ENCODE measurements at places on chromosomes 16 and 17.

DNA sequence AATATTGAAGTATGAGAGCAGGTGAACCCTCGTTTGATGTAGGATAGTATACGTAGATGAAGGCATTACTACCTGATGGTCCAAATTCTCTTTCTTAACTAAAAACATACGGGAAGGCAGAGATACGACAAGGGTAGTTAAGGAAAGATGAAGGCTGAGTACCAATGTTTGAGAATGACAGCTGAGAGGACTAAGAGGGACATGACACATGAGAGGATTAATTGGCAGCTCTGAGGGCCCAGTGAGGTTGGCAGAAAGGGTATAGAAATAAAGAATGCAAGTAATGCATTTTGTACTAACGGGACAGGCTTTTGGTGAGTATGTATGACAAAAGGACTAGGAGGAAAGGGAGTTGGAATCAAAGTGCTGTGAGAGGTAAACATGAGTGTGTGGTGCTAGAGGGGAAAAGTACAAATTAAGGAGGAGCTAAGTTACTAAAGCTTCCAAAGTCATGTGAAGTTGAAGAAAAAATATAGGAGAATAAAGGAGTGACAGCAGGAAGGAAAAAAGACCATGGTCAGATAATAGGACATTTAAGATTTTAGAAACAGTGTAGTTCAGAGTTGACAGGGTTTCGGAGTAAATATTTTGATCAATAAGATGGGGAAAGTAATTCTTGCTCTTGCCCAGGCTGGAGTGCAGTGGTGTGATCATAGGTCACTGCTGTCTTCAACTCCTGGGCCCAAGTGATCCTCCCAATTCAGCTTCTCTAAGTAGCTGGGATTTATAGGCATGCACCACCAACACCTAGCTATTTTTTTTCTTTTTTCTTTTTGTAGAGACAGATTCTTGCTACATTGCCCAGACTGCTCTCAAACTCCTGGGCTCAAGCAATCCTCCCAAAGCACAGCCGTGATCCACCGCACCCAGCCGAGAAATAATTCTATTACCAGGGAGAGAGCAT lies 43.1 kb upstream of the ITGA2B start:
- no peak for DNase-seq

- DNase-seq: no peak
These were observed 35.6 kb downstream of the PRKCA start for GRCh38 chr17:66337866-66338485.

DNA sequence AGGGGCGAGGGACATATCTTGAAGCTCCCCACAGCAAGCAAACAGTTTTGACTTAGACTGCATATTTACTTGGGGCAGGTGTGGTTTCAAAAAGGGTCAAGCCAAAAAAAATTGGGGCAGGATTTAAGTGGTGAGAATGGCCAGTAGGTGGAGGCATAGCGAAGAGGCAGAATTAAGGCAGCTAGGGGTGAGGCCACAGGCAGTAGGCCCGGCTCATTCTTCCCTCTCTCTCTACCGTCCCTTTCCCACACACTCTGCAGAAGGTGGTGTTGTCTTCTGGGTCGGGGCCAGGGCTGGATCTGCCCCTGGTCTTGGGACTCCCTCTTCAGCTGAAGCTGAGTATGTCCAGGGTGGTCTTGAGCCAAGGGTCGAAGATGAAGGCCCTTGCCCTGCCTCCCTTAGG lies 2.6 kb downstream of the SHBG start:
- peak; percentile 80 for DNase-seq

GRCh38 chr16:84513123-84513522 lies 8.7 kb upstream of the MEAK7 start:
- DNase-seq: no peak

- no peak for DNase-seq
These were observed 38.4 kb downstream of the HNF1B start for GRCh38 chr17:37706446-37706845.

DNA sequence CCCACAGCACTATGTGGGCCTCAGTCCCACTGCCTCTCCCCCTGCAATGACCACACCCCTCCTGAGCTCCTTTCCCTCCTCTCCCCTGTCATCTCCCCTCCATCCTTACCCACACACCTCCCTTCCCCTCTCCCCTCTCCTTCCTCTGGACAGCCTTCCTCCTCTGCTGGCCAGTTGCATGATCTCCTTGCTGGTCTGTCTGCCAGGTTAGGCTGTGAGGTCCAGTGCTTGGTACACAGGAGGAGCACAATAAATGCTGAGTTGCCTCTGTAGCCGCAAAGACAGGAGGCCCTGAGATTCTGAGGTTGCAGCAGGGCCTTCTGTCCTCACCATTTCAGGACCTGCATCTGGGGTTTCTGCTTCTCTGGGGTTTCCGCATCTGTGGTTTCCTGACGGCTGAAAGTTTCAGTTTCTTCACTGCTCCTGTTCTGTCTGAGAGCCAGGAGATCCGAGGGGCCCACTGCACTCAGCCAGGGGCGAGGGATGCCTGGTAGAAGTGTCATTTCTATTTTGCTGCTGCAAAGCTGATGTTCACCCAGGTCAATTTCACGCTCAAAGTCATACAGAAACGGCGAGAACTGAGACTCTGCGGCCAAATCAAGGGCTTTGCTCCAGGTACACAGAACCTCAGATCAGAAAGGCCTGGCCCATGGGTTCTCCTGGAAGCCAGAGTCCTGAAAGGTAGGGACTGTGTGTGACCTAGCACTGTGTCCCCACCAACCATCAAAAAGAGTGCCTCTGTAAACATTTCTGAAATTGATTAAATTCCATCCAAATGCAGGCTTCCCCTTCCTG lies 4.6 kb upstream of the SLC12A3 start:
- no peak for DNase-seq

- DNase-seq: no peak
These were observed 8.2 kb downstream of the PRKCA start for GRCh38 chr17:66310528-66311148.

- no peak for DNase-seq
These were observed 52.6 kb downstream of the PGS1 start for GRCh38 chr17:78430892-78431691.

- DNase-seq: no peak
These were observed 409.4 kb upstream of the ERCC4 start for GRCh38 chr16:13510425-13511151.

DNA sequence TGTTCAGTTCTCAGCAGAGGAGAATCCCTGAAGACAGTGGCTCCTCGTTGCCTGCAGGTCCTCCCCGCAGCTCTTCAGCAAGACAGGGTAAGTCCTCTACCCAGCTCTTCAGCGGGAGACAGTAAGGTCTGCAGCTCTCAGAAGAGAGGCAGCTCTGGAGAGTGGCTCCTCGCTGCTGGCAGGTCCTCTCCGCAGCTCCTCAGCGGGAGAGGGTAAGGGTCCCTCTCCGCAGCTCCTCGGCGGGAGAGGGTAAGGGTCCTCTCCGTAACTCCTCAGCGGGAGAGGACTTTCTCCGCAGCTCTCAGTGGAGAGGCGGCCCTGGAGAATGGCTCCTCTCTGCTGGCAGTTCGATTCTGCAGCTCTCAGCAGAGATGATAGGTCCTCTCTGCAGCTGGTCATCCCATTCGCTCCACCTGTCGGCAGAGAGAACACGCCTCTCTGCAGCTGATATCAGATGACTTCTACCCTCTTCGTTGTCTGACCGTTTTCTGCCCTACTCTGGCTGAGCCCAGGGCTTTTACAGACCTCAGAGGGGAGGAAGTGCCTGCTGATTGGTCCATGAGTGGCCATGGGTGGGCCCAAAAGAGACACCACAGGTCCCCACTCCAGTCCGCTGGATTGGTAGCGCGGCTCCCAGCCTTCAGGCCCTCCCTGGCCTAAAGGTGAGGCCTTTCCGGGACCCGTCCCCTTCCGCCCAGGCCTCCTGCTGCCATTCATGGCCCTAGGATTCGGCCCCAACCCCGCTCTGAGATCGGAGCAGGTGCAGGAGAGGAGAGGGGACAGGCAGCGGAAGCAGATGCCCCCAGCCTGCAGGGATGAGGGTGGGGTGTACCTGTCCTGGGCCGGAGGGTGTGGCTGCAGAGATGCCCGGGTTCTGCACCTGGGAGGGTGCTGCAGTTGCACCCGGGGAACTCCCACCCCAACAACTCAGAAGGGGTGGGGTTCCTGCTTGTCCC lies 11.9 kb upstream of the SHCBP1 start:
- no peak for DNase-seq

GRCh38 chr17:11459861-11460331 lies 138.4 kb upstream of the DNAH9 start:
- DNase-seq: no peak

- DNase-seq: no peak
These were observed 221.4 kb upstream of the MAF start for GRCh38 chr16:79821911-79822310.

DNA sequence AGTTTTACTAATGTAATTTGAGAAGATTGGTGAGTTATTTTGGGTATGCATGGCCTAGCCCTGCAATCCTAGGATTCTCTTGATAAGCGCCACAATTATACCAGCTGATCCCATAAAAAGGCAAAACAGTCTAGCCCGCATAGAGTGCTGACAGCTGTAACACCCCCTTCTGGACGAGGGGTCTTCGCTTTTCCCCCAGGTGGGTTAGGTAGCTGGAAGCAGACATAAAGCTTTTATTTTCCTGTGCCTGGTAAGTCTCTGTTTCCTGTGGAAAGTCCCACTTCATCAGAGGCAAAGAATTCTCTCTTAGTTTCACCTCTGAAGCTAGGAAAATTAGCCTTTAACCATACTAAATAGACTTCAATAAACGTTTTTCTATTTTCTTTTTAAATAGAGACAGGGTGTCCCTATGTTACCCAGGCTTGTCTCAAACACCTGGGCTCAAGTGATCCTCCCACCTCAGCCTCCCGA lies 108.3 kb downstream of the YPEL2 start:
- DNase-seq: no peak

- DNase-seq: no peak
These were observed 156.4 kb downstream of the CMIP start for GRCh38 chr16:81601008-81601428.

DNA sequence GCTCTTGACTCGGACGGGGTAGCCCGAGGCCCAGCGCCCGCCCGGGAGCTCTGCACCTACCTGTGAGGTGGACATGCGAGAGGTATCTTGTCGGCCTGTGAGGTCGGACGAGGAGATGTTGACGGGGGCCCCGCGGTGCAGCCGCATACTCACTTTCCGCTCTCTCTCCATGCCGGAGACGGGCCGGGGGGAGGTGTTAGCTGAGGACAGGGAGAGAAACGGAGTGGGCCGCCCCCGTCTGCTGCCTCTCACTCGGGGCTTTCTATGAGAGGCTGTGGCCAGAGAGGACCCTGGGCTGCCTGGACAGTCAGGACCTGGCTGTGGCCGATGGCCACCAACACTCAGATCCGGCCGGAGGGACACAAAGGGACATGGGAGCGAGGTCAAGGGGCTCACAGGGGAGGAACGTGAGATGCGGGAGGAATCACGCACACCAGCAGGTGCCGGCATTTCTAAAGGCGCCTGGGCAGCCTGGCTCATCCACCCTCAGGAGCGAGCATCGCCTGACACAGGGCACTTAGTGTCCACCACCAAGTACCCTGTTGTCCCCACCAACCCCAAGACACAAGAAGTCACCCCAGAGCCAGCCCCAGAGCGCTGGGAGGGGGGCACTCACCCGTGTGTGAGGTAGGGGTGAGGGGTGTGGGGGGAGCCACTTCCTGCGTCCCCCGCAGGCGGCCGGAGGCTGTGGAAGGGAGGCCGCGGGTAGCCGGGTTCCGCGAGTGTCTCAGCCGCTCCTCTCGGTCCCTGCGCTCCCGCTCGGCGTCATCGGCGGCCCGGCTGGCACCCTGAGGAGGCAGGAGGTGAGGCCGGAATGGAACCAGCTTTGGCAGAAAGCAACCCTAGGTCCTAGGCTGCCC lies 20.2 kb downstream of the SLC16A3 start:
- no peak for DNase-seq

- no peak for DNase-seq
These were observed 10.1 kb downstream of the TK2 start for GRCh38 chr16:66539623-66540469.

DNA sequence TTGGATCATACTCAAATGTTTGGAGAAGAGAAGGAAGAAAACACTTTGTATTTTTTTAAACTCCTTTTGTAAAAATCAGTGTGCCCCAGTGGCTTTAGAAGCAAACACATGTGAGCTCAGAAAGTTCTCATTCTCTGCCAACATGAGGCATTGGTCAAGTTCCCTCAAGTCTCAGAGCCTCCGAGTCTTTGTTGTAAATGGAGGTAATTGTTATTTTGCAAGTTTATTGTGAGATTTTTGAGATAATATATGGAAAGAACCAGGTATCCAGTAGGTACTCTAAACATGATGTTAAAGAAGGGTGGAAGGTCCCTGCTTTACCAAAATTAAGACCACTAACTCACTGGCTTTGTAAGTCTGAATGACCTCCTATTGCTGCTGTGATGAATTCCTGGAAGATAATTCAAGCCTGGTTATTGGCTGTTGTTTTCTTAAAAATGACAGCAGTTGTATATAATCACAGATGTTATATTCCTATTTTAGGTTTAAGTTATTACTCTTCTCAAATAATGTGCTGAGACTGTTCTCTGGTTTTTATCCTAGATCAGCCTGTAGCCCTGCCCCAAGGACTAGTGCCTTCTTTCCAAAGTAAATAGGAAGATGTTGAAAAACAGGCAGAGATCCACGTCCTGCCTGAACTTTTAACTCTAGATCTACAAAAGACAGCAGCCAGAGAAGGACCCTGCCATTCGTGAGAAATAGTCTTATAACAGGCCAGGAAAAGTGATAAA lies 2.4 kb downstream of the HLF start:
- no peak for DNase-seq

GRCh38 chr17:51572115-51572514 lies 311.8 kb downstream of the UTP18 start:
- no peak for DNase-seq

- no peak for DNase-seq
These were observed 6.8 kb upstream of the KRT12 start for GRCh38 chr17:40873801-40874200.

DNA sequence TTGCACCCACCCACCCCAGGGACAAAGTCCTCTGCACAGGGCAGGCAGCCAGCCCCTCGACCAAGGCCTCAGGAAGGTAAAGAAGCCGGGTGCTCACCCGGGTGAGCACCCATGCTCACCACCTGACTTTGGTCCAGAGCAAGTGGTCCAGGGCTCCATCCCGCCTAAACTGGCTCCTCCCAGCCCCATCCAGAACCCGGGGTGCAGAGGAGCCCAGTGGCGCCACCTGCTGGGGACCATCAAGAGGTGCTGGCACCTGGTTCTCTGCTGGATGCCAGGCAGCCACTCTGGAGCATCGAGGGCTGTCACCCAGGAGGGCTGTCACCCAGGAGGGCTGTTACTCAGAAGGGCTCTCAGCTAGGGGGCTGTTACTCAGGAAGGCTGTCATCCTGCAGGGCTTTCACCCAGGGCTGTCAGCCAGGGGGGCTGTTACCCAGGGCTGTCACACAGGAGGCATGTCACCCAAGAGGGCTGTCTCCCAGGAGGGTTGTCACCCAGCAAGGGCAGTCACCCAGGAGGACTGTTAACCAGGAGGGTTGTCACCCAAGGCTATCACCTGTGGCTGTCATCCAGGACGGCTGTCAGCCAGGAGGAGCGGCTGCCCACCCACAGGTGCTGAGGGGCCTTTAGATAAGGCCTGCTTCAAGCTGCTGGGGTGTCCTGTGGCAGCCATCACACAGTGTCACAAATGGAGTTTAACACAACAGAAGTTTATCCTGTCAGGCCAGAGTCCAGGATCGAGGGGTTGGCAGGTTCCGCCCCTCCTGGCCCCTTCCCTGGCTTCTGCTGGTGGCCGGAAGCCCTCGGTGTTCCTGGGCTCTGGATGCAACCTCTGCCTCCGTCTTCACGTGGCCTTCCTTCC lies 98.5 kb downstream of the TNFRSF13B start:
- peak; percentile 59 for DNase-seq
